Activated T-helper 17 cell treated with anti-CD3 and anti-CD28 coated beads, Interleukin-2, amount 50 U/mL, for 72 hours (primary cell): ENCODE measurements at places on chromosomes 4 and X. TPM values are rescaled to one million over a fixed set of nuclear protein-coding genes. Genes with fewer than 3 reads are reported as not detected.
A peak's percentile ranks its signal among the peaks of the same experiment; 100 is the strongest.

The SMIM20 gene
- 33.7 TPM for total RNA-seq

The ERCC6L gene
- 13.2 TPM for total RNA-seq

The ADH5 gene
- 96.4 TPM for total RNA-seq

The SSX3 gene
- total RNA-seq, result not detected

The SLC25A4 gene
- 6.2 TPM for total RNA-seq

The PDE6B gene
- 5.8 TPM for total RNA-seq

DNA sequence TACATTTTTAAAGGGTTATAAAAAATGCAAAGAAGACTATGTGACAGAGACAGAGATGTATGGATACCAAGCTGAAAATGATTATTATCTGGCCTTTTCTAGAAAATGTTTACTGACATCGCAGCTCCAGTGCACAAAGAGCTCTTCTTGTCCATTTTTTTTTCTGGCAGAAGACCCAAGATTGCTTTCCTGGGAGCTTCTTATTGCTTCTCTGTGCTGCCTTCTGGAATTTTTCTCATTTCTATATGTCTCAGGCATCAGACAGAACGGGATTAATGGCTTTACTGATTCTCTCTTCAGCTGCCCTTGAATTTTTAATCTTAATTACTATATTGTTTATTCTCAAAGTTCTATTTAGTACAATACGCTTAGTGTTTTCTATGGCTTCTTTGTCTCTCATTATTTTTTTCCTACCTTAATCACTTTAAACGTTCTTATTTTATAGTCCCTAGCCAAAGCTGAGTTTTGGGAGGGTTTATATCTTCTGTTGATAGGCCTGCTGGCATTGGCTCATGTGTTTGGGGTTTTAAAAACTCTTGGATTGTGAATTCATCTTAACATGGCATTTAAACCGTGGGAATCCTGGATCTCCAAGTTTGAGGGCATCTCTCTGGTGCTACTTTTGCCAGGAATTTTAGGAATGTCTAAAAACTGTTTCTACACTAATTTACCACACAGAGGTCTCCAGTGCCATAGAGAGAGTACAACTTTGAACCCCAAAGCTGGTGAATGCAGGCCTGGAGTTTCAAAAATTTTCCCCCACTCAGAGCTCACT is 138.9 kb upstream of the LNX1 start:
- ATAC-seq, result no peak

GRCh38 chr4:142850478-142850877 is 4.4 kb upstream of the INPP4B start:
- no peak for ATAC-seq

DNA sequence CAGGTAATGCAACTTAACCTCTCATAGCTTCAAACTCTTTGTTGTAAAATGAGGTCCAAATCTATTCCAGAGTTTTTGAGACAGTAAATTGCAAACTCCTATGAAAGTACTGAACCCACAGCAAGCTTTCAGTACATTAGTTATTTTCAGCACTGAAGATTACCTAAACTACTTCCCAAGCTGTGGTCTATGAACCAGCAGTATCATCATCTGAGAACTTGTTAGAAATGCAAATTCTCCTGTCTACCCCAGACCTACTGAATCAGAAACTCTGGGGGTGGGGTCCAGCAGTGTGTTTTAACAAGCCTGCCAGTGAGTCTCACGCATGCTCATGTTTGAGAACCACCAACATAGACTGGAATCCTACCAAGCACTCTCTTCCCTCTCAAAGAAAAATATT is 5.7 kb upstream of the CASP6 start:
- ATAC-seq, result no peak

GRCh38 chr4:140330311-140330900 is 43.0 kb upstream of the SCOC start:
- no peak for ATAC-seq

DNA sequence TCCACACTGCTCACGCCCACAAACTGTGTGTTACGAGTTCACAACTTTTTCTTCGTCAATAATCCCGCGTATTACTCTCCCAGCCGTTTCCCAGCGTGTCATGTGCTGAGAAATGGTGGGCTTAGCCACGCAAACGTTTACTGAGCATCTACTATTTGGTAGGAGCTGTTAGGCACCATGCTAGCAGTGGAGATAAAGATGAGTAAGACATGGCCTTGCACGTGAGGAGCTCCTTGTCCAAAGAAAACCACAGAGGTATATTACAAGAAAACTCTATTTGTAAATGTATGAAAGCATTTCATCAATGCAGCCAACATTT is 821 bp upstream of the TMEM128 start:
- ATAC-seq, result no peak

DNA sequence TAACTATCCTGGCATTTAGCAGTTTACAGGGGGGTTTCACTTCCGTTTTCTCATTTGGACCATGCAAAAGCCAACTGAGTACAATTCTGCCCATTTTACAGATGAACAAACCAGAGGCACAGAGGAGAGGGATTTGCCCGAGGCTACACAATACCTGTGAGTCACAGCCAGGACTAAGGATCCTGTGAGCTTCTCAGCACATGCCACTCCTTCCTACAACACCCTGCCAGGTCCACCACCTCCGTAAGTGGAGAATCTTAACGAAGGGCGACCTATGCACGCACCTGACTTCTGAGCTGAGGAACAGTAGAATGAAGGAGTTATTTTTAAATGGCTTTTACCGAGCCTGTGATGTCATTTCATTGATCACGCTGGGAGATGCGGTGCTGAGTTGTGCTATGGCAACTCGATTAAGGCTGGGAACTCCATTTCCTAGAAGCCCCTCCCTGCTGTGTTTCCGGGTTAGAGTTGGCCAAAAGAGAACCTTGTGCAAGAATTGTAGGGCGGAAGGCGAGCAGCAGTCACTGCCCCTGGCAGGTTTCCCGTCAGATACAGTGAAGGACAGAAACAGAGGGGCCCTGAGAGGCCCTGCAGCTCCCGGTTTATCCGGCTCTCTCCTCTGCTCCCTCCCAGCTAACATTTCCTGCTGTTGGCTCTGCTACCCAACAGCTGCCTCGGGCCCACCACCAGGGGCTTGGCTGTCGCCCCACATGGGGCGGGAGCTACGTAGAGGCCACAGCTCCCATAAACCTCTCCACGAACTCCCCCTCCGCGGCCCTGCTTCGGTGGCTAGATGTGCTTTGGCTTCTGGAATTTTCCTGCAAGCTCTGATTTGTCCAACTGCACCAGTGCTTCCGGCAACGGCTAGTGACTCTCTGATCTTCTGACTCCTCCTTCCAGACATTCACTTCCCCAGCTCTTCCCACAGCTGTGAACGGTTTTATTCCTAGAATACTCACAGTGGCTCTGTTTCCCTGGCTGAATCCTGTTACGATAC is 75.1 kb upstream of the USP9X start:
- ATAC-seq, result peak; percentile 69
